ENCODE measurements at places on chromosomes 6 and 20.

- no peak for DNase-seq
Observed at GRCh38 chr6:158818581-158819212, 471 bp downstream of the EZR start.

DNA sequence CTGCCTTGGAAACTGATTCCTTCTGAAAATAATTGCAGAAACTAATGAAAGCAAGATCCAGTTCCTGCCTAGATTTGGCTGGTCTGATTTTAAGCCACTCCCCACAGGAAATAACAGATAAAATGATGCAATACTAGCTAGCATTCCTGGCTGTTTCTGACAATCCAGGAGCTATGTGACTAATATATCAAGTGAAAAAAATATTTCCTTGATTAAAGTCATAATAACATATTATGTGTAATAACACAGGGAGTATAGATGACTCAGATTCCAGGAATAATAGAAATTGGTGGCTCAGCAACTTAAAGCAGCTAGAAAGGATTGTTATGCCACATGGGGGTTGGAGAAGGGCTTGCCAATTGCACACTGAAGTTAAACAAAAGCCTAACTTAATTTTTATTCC lies 182.7 kb upstream of the SALL4 start:
- DNase-seq, result peak; percentile 77

- peak; percentile 9 for DNase-seq
Observed at GRCh38 chr20:22686097-22686496, 101.7 kb upstream of the FOXA2 start.

- DNase-seq, result no peak
Observed at GRCh38 chr20:38870733-38871559, 55.3 kb upstream of the FAM83D start.
